ENCODE measurements at places on chromosomes 4 and X.

GRCh38 chr4:143347484-143348111 is 10.9 kb downstream of the GAB1 start:
- no peak for DNase-seq

GRCh38 chr4:162163892-162164759 is at the start of gene FSTL5:
Gene FSTL5 (minus strand): TSS chr4:162164000. CDS start chr4:162111396, 52,604 bp downstream.
- peak; percentile 54 for DNase-seq

DNA sequence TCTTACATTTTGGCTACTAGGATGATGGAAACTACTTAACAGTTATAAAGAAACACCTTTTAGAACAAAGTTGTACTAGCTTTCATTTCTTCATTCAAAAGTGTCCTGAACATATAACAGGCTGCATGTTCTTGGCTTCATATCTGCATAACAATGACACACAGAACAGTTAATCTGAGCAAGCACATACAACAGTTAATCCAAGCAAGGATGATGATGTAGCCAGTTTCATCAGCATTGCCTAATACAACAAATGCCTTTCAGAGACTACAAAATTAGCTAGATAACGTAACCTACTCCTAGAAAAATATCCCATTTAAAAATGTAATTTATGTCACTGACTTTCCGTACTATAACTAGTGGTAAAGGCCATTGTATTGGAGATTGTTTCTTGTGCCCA is 182.1 kb downstream of the SCFD2 start:
- DNase-seq: no peak

GRCh38 chr4:99762728-99763127 is 53.9 kb upstream of the DAPP1 start:
- no peak for DNase-seq

GRCh38 chrX:155065035-155065734 is 5.8 kb downstream of the CMC4 start:
- no peak for DNase-seq

DNA sequence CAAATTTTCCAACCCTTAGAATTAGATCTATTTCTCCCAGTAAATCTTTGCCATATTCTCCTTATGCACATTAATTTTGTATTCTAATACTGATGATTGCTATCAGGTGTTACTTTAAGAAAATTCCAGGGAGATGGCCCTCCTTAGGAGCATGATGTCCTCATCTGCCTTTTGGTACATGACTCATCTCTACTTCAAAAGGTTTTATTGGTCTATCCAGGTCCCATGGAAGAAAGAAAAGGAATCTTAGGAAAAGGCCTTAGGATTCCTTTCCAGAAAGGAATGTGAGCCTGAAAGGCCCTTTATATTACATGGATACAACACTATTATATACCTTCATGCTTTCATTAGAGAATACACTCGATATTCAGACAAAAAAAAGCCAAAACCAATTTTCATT is 968.2 kb downstream of the STIM2 start:
- DNase-seq: no peak

GRCh38 chrX:25096522-25097045 is 80.8 kb upstream of the ARX start:
- DNase-seq: no peak

DNA sequence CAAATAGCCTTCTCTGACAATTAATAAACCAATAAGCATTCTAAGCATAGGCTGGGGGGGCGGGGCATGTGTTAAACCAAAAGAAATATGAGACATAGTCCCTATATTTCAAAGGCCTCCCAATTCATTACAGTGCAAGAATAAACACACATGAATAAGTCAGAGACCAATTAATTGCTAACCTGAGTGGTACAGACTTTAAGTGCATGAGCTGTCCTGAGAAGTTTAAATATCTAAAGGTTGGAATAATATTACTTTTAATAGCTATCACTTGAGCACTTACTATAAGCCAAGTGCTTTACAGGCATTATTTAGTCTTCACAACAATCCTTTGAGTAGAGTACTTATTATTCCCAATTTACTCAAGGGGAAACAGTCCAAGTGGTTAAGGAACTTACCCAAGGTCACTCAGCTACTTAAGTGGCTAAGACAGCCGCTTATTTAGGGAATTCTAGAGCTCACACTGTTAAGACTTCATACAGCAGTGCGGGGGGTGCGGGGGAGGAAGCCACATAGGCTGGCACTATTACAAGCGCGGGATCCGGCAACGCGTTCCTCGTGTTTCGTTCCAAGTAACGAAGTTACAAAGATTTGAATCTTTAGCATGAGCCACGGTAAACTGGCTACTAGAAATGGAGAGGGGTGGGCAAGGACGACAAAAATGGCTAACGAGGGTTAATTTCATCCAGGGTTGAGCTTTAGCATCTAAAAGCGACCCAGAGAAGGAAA is 1.4 kb downstream of the THOC2 start:
- peak; percentile 23 for DNase-seq

- DNase-seq: no peak
Observed at GRCh38 chrX:115459883-115460880, 100.8 kb upstream of the PLS3 start.

- no peak for DNase-seq
Observed at GRCh38 chr4:8860892-8861575, 10.6 kb downstream of the HMX1 start.

DNA sequence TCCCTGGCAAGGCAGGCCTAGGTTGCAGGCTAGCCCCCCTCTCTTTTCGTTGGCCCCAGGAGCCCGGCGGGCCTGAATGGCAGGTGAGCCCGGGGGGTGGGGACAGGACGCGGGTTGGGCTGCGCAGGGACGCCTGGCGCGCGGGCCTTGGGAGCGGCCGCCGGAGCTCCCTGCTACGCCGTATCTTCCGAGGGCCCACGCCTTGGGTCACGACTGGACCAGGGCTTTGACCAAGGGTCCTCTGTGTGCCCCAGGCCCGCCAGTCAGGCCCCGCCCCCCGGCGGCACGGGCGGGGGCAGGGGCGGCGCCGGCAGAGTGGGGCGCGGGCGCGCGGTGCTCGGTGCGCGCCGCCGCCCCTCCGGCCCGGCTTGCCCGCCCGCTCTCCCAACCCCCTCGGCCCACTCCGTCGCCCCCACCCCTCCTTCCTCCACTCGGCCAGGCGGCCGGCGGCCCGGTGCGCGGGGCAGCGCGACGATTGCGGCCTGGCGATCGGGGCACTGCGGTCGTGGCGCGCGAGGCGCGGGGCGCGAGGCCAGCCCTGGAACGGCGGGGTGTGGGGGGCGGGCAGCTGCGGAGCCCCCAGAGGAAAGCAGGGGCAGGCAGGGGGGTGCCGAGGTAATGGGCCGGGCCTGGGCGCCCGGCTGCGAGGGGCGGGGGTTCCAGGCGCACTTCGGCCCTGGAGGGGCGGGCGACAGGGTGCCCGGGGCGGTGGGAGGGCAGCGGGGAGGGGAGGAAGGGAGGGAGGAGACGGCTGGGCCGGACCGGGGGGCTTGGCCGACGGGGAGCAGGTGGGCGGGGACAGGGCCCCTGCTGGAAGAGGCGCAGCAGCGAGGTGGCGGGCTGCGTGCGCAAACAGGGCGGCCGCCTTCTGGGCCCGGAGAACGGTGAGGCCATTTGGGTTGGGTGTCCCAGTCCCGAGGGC is at the start of gene PRRG3:
Gene PRRG3 (plus strand): TSS at position 798 of the 922 bp plus-strand sequence. CDS start 3,357 bp downstream, outside the sequence.
- DNase-seq: no peak

All from activated naive CD4-positive, alpha-beta T cell treated with anti-CD3 and anti-CD28 coated beads, Interleukin-2, amount 50 U/mL, for 16 hours (primary cell).